ENCODE measurements at places on chromosomes 3 and 15.

DNA sequence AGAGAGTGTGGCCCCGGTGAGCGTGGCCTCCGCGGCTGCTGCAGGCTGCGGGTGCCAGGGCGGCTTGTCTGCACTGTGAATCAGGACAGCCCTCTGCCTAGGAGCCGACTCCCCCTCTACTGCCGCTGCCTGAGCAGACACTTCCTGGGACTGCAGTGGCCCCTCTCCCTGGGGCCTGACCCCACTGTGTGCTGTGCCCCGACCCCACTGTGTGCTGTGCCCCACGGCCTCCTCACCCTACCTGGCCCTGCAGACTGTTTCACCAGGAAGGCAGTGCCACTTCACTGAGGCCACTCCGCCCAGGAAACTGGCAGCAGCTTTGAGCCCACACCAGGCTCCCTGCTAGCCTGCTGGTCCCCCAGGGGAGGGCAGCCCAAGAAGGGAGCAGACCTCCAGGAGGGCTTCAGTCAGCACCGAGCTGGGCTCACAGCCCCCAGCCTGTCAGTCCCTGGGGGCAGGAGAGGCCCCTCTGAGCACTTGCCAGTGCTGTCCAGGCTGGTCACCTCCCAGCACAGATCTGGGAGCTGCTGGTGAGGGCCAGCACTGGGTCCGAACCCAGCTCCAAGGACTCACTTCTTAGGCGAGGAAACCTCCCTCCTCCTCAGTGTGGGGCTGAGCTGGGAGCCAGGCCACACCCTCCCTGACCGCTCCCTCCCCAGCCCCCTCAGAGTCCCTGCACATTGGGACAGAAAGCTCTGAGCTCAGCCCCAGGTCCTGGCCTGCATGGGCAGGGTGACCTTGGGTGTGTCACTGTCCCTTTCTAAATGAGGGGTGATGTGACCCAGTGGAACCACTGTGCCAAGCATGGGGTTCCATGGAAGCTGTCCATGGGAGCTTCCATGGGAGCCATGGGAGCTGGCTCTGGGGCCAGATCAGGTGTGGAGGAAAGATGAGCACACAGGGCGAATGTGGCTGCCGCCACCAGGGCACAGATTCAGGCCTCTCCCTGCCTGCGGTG lies 56.8 kb downstream of the DNAJB8 start:
- DNase-seq = no peak

GRCh38 chr3:188305220-188305619 lies 151.3 kb downstream of the LPP start:
- no peak for DNase-seq

DNA sequence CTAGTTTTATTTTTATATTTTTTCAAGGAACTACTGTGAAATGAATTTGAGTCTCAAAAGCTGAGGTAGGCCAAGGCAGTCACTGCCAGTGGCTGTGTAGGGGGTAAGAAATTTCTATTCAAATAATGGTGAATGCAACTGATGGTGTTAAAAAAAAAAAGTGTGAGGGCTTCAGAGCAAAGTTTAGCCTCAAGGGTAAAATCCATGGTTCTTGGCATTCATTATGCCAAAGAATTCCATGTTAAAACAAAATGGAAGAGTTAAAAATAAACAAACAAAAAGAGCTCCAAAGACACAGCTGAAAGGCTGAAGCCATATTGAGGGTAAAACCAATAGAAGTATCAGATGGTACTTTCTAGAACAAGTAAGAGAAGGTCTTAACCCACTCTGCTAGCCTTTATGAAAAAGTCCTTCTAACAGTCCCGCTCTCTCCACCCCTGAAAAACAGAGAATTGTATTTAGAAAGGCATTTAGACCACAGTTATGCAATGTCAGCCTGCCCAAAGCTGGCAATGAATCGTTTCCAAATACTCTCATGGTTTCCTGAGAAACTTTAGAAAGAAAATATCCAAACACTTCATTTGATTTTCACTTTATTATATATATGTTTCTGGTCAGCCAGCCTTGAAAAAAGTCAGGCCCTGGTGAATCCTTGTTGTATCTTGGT lies 158.4 kb upstream of the GMNC start:
- no peak for DNase-seq

- no peak for DNase-seq
Observed at GRCh38 chr3:141677701-141678100, 60.4 kb upstream of the RNF7 start.

GRCh38 chr3:48859206-48859605 lies 11.5 kb upstream of the PRKAR2A start:
- DNase-seq = no peak

DNA sequence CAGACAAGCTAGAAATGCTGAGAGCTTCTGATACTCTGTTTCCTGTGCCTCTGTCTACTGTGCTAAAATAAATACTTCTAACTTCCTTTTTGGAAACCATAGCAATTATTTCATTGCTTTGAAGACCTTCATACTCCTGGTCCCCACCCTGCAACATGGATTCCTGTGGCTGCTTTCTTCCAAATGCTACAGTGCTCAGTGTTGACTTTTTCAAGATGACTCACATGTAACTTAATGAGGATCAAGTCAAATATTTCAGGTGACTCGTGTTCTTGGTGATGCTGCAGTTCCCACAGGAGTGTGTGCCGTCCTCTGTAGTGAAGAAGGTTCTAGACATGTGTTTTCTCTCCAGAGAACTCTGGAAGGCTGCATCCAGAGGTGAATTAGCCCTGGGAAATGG lies 288.6 kb downstream of the CLSTN2 start:
- DNase-seq = no peak

GRCh38 chr3:188700501-188700900 lies 471.3 kb upstream of the TPRG1 start:
- no peak for DNase-seq

DNA sequence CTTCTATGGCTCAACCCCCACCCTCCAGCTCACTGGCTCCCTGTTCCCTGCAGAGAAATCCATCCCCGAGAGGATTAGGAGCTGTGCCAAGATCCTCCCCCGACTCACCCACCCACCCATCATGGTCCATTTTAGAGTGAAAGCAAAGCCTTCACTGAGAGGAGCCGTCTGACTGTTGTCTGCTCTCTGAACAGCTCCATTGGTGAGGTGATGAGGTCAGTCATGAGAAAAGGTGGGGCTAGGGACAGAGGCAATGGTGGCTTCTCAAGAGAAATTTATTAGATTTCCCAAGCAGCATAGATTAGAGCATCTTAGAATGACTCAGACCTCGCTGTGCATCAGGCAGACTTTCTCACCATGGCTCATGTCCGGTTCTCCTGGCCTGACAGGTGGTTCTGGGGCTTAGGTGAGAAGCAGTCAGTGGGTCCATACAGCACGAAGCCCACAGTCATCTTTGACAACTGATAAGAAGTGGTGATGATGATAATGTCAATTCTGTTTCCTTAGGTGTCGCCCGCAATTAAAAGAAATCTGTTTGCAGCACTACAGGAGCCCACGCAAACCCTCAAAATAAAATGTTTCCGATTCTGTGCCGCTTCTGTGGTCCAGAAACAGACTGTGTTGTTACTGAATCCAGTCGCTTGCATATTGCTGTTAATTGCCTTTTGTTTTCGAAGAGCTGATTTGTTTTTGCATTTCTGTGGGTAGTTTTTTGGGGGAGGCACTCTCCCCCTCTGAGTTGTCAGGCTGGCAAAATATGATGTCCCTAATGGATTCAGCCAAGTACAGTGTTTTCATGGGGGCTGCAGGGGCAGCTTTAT lies 24.8 kb upstream of the RHO start:
- no peak for DNase-seq

DNA sequence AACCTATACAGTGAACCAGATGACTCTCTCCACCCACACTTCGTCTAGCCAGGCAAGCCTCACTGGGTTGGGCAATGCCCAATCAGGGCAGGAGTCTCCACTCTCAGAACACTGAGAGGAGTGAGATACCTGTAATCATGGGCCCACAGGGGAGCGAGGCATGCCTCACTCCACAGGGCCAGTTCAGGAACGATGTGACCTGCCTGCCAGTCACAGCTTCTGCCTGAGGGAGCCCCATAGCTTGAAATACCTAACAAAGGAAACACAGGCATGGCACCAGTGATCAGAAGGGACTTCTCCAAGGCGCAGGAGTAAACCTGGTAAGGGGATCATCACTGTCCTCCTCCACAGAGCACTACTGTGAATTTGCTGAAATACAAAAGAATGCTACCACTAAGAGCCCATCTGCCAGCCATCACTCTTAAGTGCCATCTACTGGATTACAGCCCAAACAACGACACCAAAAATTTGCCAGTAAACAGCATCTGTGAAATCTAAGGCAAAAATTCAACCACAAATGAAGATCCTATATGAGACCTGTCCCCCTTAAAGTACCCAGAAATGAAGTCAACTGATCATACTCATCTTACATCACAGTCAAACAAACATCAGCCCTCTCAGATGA lies 689.9 kb upstream of the SEMA6D start:
- no peak for DNase-seq

- DNase-seq = no peak
Observed at GRCh38 chr15:51075364-51075763, 19.3 kb downstream of the TNFAIP8L3 start.

DNA sequence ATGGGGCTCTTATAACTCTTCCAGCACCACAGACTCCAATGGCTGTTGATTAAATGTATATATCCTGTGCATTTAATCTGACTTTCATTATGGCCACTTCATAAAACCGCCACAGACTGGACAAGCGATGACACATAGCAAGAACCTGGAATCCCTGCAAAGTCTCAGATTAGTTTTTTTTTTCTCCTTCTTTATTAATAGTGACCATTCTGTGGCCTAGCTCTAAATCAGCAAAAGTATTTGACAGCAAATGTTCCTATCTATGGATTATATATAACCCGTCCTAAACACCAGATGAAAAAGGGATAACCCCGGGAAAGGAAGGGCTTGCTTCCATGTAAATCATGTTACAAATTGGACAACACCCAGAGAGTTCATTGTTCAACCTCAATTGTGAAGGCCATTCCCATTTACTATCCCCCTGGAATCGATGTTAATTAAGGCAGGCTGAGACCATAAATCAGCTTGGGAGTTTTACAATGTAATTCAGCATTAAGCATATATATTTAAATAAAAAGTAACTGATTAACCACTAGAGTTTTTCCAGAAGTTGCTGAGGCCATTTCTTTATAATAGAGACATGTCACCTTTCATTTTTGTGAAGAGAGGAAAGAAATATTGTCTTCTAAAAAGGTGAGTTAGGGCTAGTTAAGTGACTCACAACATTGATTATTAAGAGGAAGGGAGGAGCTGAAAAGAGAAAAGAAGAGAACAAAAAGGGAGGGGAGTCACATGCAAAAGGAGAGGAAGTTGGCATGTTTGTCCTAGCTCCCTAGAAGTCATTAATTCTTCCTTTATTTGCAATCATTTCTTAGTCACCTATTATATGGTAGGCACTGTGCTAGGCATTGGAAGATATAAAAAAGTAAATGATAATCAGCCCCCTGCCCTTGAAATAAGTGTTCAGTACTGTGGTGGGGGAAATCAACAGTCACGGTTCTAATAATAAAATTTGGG lies 26.2 kb downstream of the ALDH1A2 start:
- DNase-seq = no peak

DNA sequence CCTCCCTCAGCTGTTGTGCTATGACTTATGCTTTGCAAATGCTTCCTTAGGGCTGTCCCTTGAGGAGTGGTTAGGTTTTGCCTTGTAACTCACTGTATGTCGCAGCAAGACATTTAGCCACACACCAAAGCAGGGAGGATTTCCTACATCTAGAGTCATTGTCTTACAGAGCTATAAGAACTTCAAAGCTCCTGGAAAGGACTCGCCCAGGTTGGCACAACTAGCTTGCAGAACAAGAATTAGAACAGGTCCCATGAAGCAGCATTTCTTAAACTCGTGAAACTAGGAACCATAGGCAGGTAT lies 19.4 kb upstream of the ACAP2 start:
- no peak for DNase-seq

DNA sequence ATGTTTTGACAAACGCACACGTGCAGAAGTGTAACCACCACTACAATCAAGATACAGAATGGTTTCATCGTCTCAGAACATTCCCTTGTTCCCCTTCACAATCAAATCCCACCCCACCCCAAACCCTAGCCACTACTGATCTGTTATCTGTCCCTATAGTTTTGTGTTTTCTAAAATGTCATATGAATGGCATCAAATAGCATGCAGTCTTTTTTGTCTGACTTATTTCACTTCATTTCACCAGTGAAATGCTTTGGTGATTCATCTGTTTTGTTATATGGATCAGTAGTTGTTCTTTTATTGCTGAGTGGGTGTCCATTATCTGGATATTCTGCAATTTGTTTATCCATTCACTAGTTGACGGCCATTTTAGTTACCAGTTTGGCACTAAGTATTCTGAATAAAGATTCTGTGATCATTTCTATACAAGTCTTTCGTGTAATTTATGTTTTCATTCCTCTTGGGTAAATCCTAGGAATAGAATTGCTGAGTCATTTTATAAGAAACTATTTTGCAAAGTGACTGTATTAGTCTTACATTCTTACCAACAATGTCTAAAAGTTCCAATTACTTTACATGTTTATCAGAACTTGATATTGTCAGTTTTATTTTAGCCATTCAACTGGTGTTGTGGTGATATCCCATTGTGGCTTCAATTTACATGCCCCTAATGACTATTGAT lies 232.8 kb downstream of the CLSTN2 start:
- DNase-seq = no peak

DNA sequence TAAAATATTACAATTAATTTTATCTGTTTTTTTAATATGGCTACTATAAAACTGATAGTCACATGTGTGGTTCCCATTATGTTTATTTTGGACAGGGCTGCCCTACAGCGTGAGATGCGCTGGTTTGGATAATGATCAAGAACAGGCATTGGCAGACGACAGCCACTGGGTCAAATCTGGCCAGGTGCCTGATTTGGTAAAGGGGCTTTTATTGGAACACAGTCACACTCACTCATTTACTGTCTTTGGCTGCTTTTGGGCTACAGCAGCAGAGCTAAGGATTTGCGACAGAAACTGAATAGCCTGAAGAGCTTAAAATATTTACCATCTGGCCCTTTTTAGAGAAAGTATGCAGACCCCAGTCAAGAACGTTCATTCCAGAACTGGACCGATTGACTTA lies 724.2 kb upstream of the CFAP20DC start:
- DNase-seq = no peak

DNA sequence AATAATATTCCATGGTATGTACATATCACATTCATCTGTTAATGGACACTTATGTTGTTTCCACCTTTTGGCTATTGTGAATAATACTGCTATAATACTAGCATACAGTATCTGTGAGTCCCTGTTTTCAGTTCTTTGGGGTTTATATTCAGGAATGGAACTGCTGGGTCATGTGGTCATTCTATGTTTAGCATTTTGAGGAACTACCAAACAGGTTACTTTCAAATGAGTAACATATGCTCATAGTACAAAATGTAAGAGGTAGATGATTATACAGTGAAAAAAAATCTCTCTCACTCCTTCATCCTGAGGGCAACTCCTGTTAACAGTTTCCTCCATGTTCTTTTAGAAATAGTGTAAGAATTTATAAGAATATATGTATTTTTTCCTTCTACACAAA lies 162.2 kb downstream of the PLD1 start:
- no peak for DNase-seq

All from muscle of arm (tissue), 14 donors.